ENCODE measurements at places on chromosomes 4 and X.

- no peak for DNase-seq
Measured at GRCh38 chrX:9997041-9997440, 29.9 kb downstream of the CLDN34 start.

- DNase-seq: peak; percentile 87
Measured at GRCh38 chr4:103011378-103012025, 8.0 kb downstream of the SLC9B1 start.

- peak; percentile 22 for DNase-seq
Measured at GRCh38 chrX:30570505-30570904, 7.1 kb downstream of the TASL start.

DNA sequence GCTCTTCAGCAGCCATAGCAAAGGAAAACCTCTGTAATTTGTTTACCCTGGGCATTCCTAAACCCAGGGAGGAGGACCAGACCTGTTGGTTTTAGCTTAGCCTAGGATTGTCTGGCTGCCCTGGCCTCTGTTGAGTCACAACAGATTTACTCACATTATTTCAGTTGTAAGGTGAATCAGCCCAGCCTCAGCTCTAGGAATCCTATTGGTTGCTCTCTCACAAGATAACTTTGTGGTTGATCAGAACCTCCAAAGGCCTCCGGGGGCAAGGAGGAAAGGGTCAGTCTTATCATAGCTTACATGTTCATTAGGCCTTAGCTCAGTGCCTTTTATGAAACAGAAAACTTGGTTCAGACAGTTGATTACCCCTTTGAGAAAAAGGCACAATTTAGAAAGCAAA lies 41.0 kb downstream of the PDK3 start:
- no peak for DNase-seq

GRCh38 chr4:38884254-38884653 lies 16.6 kb downstream of the FAM114A1 start:
- DNase-seq: no peak

GRCh38 chr4:147776716-147777115 lies 44.8 kb downstream of the ARHGAP10 start:
- no peak for DNase-seq

- no peak for DNase-seq
Measured at GRCh38 chrX:46793386-46794143, 34.6 kb upstream of the SLC9A7 start.

- DNase-seq: no peak
Measured at GRCh38 chr4:135032670-135033069, 831.1 kb upstream of the PABPC4L start.

- DNase-seq: no peak
Measured at GRCh38 chr4:145635117-145635516, 15.9 kb downstream of the MMAA start.

GRCh38 chr4:124288706-124289486 lies 423.6 kb downstream of the ANKRD50 start:
- no peak for DNase-seq

- peak; percentile 55 for DNase-seq
Measured at GRCh38 chrX:47030339-47030738, 47.9 kb upstream of the RGN start.

DNA sequence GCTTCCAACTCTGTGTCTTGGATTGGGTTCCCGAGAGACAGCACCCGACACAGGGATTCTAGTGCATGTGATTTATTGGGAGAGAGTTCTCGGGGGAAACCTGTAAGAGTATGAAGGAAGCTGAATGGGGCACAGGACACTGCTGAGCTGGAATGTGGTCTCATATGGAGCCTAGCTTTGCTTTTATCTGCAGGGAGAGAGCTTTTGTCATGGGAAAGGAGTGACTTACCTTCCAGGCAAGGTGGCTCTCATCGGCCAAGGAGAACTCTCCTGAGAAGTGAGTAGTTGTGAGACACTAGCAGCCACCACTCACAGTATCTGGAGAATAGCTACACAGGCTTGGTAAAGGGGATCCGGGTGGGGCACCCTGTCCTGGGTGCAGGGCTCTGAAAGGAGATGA lies 124.5 kb downstream of the NHS start:
- no peak for DNase-seq

DNA sequence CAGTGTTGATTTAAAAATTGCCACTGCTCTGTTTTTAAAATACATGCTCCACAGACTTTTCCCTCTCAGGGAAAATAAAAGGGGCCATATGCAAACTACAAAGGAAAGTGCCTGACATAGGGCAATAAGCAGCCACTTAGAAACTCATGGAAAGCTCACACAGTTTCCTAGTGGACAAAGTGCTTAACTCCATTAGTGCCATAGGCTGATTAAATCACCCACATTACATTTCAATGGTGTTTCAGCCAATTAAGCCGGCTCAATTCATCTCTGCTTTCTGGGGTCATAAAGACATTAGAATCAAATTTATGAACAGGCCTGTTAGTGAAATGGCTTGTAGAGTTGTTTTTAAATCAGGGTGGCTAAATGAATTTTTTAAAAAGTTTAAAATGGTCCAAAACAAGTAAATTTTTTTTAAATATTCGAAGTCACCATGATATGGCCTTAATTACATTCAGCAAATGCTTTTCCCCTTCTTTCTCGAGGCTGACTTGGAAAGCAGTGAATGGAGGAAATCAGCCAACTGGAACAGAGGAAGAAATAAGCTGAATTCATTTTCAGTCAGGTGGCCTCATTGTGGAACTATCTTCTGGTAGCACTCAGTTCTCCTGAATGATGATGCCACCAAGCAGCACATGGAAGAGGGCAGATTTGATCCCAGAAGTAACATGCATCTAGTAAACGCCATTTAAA lies 2305.1 kb upstream of the AGA start:
- DNase-seq: no peak

- no peak for DNase-seq
Measured at GRCh38 chr4:94350095-94350494, 7.5 kb upstream of the HPGDS start.

DNA sequence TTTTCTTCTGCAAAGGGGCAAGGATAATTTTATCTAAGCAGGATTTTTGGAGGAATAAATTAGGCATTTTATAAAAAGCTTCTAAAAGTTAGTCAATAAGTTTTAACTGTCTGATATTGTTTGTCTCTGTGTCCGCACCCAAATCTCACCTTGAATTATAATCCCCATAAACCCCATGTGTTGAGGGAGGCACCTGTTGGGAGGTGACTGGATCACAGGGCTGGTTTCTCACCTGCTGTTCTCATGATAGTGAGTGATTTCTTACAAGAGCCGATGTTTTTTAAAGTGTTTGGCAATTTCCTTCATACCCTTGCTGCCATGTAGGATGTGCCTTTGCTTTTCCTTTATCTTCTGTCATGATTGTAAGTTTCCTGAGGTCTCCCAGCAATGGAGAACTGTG lies 481.4 kb downstream of the GBA3 start:
- no peak for DNase-seq

DNA sequence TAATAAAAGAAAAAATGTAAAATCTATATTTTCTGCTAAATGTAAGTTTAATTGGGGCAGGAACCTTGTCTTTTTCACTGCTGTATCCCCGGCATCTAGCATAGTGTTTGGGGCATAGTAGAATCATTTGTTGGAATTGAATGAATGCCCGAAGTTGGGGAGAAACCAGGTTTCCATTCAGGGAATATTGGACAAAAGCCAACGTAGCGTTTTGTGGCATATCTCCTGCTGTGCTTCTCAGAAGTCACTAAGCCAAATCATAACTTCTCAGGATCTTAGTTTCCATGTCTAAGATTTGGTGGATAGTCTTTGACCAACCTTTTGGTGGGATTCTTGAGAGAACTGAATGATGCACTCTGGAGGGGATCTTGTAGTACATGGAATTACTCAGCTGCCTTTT lies 42.0 kb upstream of the PGRMC2 start:
- DNase-seq: no peak

Data from hematopoietic multipotent progenitor cell treated with erythropoietin and hydrocortisone succinate and interleukin-3 and kit ligand, for 17 days (in vitro differentiated cells).